Activated naive CD8-positive, alpha-beta T cell treated with anti-CD3 and anti-CD28 coated beads, Interleukin-2, amount 10 ng/mL, durations not matched to agents 7 days and 5 days (primary cell): ENCODE measurements at places on chromosomes 7 and 10. TPM values are rescaled to one million over a fixed set of nuclear protein-coding genes. Genes with fewer than 3 reads are reported as not detected.

NKX1-2 gene
- not detected for total RNA-seq

GNGT1 gene
- total RNA-seq = not detected

INMT gene
- 0.37 TPM for total RNA-seq

ZPBP gene
- not detected for total RNA-seq

DNA sequence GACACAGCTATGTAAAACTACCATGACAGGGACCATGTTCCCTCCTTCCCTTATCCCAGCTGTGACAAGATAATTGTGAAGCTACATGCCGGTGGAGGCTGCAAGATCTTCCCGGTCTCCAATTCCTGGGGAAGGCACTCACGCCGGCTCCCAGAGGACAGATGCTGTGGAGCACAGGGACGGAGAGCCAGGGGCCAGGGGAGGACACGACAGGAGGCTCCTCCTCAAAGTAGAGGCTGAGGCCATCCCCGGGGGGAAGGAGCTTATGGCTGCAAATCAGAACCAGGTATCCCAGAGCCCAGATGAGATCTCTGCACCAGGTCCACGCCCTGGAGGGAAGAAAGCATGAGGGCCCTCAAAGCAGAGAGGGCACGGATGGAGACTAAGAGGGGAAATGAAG lies 286.2 kb downstream of the TCERG1L start:
- no peak overlapping the region for H3K27ac ChIP-seq
- DNase-seq = no peak
- no peak overlapping the region for H3K4me3 ChIP-seq
- no peaks in the 10 kb centered on the region for H3K27me3 ChIP-seq
- H3K4me1 ChIP-seq = no peaks in the 10 kb centered on the region

GRCh38 chr7:39392151-39392550 lies 174.1 kb upstream of the YAE1 start:
- DNase-seq = no peak
- no peak overlapping the region for H3K27ac ChIP-seq
- peaks cover 15% of the 10 kb centered on the region for H3K27me3 ChIP-seq

DNA sequence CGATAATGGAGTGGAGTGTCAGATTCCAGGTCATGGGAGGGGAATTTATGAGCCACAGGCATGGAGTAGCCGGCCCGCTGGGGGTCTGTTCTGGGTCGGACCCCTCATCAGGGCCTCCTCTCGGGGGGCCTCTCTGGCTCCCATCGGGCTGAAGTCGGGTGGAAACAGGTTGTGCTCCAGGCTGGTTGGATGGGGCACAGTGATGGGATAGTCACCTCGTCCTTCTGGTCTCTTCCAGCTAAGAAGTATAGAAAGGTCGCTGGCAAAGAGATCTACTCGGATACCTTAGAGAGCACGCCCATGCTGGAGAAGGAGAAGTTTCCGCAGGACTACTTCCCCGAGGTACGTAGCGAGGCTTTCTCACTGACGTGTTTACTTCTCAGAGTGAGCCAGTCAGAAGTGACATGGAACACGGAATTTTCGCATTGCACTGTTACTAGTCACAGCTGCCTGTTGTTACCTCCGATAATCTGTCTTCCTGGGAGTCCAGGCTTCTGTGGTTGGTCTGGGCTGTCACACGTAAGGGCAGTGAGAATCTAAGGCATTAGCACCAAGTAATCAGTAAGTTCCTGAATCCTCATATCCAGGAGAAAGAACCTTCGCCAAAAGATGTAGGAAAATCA lies 88.3 kb downstream of the NKX6-2 start:
- no peak overlapping the region for H3K27ac ChIP-seq
- no peak overlapping the region for H3K4me3 ChIP-seq
- peaks cover 13% of the 10 kb centered on the region for H3K4me1 ChIP-seq
- H3K36me3 ChIP-seq = peaks cover 10% of the 10 kb centered on the region
- DNase-seq = no peak

DNA sequence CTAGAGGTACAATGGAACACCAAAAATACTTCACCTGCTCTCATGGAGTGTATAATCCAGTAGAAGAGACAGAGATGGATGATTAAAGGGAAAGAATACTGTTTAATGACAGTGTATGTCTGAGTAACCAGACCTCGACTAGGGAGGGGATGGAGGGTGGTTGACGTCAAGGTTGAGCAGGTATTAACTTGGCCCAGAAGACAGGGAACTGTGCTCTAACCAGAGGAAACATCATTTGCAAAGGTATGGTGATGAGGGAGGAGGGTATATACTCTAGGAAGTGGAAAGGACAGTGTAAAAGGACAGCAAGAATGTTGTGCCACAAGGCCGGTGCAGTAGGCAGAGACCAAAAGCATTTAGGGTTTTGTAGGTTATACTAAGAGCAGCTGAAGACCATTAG lies 2.9 kb downstream of the MIOS start:
- H3K27ac ChIP-seq = peak overlapping the region; percentile 87
- peak overlapping the region; percentile 82 for H3K4me3 ChIP-seq
- no peak for DNase-seq
- peaks cover 29% of the 10 kb centered on the region for H3K4me1 ChIP-seq
- no peaks in the 10 kb centered on the region for H3K27me3 ChIP-seq
- H3K36me3 ChIP-seq = peaks cover 34% of the 10 kb centered on the region
